ENCODE measurements at places on chromosomes 7 and 10.
A peak's percentile ranks its signal among the peaks of the same experiment; 100 is the strongest.

DNA sequence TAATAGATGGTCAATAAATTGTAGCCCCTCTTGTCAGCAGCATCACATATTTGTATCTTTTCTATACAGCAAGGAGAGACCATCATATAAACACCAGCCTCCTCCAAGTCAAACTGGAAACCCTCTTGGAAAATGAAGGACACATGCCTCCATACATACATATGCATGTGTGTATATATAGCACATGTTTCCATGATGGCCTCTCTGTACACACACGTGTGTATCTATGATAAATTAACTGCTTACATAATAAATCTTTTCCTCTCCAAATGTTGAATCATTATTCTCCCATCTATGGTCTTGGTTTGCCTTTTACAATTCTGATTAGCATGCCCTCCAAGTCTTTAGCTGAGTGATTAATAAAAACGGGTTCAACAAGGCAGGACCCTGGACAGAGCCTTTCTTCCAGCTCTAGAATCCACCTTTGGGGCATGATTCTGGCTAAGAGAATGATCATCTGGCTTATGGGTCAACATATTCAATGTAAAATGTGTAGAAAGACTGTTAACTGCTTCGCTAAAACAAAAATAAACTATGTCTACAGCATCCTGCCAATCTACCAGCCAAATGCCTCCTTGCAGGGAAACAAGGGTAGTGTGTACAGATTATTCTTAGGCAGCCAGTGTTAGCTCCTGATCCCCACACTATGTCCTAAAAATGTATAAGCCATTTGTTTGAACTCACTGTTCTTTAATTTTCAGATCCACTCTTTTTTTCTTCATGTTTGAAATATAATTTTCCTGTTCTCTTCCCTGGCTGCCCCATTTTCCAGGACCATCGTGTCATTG, 70.0 kb downstream of the CRTAC1 start:
- no peak for DNase-seq

DNA sequence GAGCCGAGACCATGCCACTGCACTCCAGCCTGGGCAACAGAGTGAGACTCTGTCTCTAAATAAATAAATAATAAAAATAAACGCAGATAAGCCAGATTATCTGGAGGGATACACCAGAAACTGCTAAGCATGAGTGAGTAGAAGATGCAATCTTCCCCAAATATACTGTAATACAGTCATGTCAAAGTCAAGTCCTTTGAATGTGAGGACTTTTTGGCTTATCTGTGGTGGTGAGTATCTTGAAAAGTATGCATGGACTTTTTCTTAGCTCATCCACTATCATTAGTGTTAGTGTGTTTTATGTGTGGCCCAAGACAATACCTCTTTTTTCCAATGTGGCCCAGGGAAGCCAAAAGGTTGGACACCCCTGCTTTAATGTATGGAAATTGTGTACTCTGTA, 44.7 kb upstream of the PITRM1 start:
- DNase-seq, result no peak

- no peak for DNase-seq
Measured at GRCh38 chr7:138943061-138943460, 38.1 kb downstream of the KIAA1549 start.

GRCh38 chr10:96130326-96130995, 364 bp downstream of the ZNF518A start:
- peak; percentile 92 for DNase-seq

- peak; percentile 44 for DNase-seq
Measured at GRCh38 chr7:95004618-95005247, 97.3 kb downstream of the PPP1R9A start.

Measured in A549 (cell line).